ENCODE measurements at places on chromosomes 12 and 14. TPM values are rescaled to one million over a fixed set of nuclear protein-coding genes. Genes with fewer than 3 reads are reported as not detected.

STAC3 gene
- 1,199 TPM for total RNA-seq

SYNE2 gene
- 42.7 TPM for total RNA-seq

DNA sequence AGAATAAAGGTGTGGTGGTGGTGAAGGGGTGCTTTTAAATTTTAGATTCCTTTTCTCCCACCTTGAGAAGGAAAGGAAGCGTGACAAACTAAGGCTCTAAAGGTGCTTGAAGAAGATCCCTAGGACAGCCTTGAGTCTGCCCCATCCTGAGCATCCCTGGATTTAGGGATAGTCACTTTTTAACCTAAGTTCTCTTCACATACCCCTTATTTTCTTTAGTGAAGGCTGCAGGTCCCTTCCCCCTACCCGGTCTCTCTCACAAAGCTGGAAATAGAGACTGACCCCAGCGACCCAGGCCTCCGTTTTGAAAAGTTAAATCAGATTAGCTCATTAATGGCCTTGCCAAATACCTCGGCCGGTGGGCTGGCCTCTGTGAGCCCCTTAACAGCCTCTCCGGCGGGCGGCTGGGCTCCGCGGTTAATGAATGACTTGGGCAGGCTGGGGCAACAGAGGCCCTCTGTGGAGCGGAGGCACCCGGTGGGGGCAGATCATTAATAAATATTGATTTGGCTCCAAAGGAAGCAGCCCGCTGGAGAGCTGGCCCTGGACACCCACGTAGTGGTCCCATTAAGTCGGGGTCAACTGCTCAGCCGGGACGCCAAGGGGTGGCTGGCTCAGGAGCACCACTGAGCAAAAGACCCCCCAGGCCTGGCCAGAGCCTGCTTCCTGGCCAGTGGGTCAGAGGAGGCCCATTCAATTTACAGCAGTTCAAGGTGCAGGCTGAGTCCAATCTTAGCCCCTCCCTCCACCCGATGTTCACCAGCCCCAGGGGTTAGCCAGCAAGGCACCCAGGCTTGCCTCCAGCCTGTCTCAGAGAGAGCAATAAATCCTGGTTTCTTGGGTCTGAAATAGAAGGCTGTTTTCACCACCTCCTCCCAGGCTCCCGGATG is 31.8 kb downstream of the PAH start:
- no peaks in the 10 kb centered on the region for H3K36me3 ChIP-seq
- no peak overlapping the region for H3K4me3 ChIP-seq

SVOP gene
- not detected for total RNA-seq

- H3K27me3 ChIP-seq = no peaks in the 10 kb centered on the region
- H3K4me1 ChIP-seq = no peaks in the 10 kb centered on the region
- H3K27ac ChIP-seq = peak overlapping the region; percentile 58
These were observed 697 bp downstream of the ATP6V0A2 start for GRCh38 chr12:123712780-123713319.

CLEC4C gene
- not detected for total RNA-seq

- peaks cover 32% of the 10 kb centered on the region for H3K27me3 ChIP-seq
- H3K4me1 ChIP-seq = no peaks in the 10 kb centered on the region
- no peak overlapping the region for H3K27ac ChIP-seq
- H3K4me3 ChIP-seq = no peak overlapping the region
- no peak for DNase-seq
These were observed 343.7 kb upstream of the FKBP4 start for GRCh38 chr12:2451025-2451424.

ABCD2 gene
- total RNA-seq = 0.04 TPM

DNA sequence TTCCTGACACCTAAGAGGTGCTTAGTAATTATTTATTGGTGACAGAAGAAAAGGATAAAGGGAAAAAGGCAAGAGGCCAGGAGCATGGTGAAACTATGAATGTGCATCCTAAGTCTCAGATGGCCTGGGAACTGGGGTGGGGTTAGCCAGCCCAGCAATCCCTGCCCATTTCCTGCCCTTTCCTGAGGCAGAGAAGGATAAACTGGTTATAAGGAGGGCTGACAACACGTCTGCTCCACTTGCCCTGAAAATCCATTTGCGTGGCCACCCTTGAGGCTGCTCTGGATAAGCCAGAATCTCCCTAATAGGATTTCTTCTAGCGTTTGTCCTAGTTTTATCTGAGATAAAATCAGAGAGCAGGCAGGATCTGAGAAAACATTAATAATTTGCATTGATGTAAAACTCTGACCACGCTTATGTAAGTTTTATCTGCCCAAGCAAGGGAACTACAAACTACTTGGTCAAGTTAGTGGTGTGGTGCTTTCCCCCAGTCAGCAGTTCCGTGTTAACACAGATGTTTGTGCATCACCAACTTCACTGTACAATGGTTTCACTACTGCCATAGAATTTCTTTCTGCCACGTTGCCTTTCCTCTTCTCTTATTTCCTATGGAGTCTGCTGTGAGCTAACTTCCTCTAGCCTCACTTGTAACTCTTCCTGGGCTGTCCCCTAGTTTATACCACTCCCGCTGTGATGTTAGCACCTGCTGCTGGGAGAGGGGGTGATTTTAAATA is 392.7 kb downstream of the RPS29 start:
- no peaks in the 10 kb centered on the region for H3K4me1 ChIP-seq
- no peaks in the 10 kb centered on the region for H3K27me3 ChIP-seq
- no peak for DNase-seq
- no peaks in the 10 kb centered on the region for H3K36me3 ChIP-seq
- no peak overlapping the region for H3K27ac ChIP-seq
- no peak overlapping the region for H3K4me3 ChIP-seq

GRCh38 chr14:44979740-44980356 is 17.9 kb downstream of the TOGARAM1 start:
- no peak overlapping the region for H3K4me3 ChIP-seq
- H3K36me3 ChIP-seq = 0 out of 2 replicates have a peak, but pooled peaks cover 4% of the 10 kb centered on the region
- no peaks in the 10 kb centered on the region for H3K4me1 ChIP-seq
- H3K27me3 ChIP-seq = no peaks in the 10 kb centered on the region
- H3K27ac ChIP-seq = no peak overlapping the region

DNA sequence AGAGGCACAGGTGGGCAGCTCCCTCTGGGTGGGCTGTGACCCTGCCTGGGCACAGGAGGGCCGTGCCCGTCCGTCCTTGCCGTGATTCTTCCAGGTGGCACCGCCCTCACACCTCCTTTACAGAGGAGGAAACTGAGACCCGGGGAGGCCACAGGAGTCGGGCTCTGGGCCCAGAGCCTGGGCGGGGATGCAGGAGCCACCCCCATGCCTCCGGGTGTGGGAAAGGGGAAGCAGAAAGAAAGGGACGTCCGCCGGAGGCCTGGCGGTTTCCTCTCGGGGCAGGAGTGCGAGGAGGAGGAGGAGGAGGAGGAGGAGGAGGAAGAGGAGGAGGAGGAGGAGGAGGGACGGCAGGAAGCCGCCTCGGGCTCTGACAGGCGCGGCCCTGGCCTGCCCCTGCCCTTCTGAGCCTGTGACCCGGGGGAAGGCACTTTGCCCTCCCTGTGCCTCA is 23.0 kb downstream of the SH2B3 start:
- no peak for DNase-seq
- no peaks in the 10 kb centered on the region for H3K36me3 ChIP-seq
- H3K4me3 ChIP-seq = no peak overlapping the region
- no peaks in the 10 kb centered on the region for H3K4me1 ChIP-seq

TOMM20L gene
- not detected for total RNA-seq

DNA sequence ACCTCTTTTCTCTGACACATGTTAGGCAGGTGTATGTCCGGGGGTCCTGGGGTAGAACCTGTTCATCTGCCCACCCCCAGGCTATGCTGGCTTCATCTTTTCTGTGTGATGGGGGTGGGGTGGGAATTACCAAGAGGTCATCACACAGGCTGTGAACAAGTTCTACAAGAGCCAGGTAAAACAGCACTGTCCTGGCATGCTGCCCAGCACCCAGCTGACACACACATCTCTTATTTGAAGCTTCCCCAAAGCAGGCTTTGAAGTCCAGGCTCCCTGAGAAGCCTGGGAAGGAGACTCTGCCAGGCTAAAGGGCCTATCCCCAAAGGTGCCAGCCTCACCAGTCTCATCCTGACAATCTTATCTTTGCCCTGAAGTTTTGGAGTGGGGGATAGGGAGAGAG is 141.1 kb downstream of the ALG10 start:
- DNase-seq = no peak
- no peak overlapping the region for H3K27ac ChIP-seq
- no peaks in the 10 kb centered on the region for H3K36me3 ChIP-seq
- H3K4me1 ChIP-seq = no peaks in the 10 kb centered on the region

GRCh38 chr12:124750787-124751471 is 112.7 kb downstream of the SCARB1 start:
- H3K4me1 ChIP-seq = peaks cover 39% of the 10 kb centered on the region
- no peaks in the 10 kb centered on the region for H3K27me3 ChIP-seq
- peak; percentile 65 for DNase-seq
- H3K36me3 ChIP-seq = no peaks in the 10 kb centered on the region

CDKN3 gene
- total RNA-seq = 33.4 TPM

AHNAK2 gene
- total RNA-seq = 1.6 TPM

- no peak overlapping the region for H3K27ac ChIP-seq
- DNase-seq = no peak
- no peaks in the 10 kb centered on the region for H3K4me1 ChIP-seq
- H3K36me3 ChIP-seq = peaks cover 2% of the 10 kb centered on the region
- no peaks in the 10 kb centered on the region for H3K27me3 ChIP-seq
These were observed 13.2 kb downstream of the STK38L start for GRCh38 chr12:27257104-27257843.

- no peaks in the 10 kb centered on the region for H3K36me3 ChIP-seq
- H3K27ac ChIP-seq = no peak overlapping the region
These were observed 225.8 kb downstream of the CRADD start for GRCh38 chr12:93902736-93903562.

- H3K4me1 ChIP-seq = peaks cover 14% of the 10 kb centered on the region
- no peak overlapping the region for H3K4me3 ChIP-seq
- DNase-seq = no peak
- no peaks in the 10 kb centered on the region for H3K27me3 ChIP-seq
These were observed 6.8 kb downstream of the PRPH start for GRCh38 chr12:49301760-49302159.

DNA sequence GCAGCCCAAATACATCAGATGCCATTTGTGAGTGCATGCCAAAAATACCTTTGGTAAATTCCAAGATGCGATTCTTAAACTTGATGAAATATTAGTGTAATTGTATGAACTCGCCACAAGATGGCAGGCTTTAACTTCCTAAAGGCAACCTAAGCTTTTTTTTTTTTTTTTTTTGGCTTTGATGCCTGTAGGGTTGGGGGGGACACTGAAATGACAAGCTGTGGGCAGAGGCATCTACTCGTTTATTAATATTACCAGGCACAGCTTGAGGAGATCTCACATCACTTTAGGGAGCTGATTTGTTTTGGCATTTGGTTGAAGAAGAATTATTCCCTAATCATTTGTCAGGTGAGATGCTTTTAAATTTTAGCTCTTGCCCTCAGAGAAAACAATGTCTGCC is 126.7 kb upstream of the CCDC196 start:
- H3K27ac ChIP-seq = no peak overlapping the region
- DNase-seq = peak; percentile 14
- no peak overlapping the region for H3K4me3 ChIP-seq
- H3K27me3 ChIP-seq = no peaks in the 10 kb centered on the region
- no peaks in the 10 kb centered on the region for H3K4me1 ChIP-seq
- H3K36me3 ChIP-seq = no peaks in the 10 kb centered on the region

- H3K36me3 ChIP-seq = no peaks in the 10 kb centered on the region
- H3K4me3 ChIP-seq = no peak overlapping the region
- no peaks in the 10 kb centered on the region for H3K27me3 ChIP-seq
- no peaks in the 10 kb centered on the region for H3K4me1 ChIP-seq
- H3K27ac ChIP-seq = no peak overlapping the region
- DNase-seq = no peak
These were observed 66.6 kb upstream of the BICD1 start for GRCh38 chr12:32039917-32040575.

DNA sequence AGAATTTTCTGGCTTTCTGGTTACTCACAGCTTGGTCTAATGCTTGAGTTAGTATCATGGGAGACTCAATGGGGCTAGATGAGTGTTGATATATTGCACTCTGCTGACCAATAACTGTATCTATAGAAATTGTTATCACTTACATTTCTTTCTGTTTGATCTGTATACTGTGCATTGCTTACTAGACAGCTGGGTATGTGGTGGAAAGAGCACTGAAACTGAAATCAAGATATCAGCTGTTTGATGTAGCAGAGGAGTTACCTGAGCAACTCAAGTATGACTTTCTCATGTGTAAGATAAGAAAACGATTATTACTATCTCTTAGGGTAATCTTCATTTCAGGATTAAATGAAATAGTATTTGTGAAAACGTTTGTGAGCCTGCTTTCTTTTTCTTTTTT is 183.0 kb downstream of the SLC15A5 start:
- H3K27me3 ChIP-seq = no peaks in the 10 kb centered on the region
- H3K4me1 ChIP-seq = no peaks in the 10 kb centered on the region
- no peak overlapping the region for H3K27ac ChIP-seq
- H3K36me3 ChIP-seq = no peaks in the 10 kb centered on the region
- DNase-seq = no peak
- no peak overlapping the region for H3K4me3 ChIP-seq

NRXN3 gene
- 0.02 TPM for total RNA-seq

CLEC1A gene
- total RNA-seq = not detected

GRCh38 chr12:109461846-109462756 is 15.0 kb downstream of the KCTD10 start:
- H3K27ac ChIP-seq = peak overlapping the region; percentile 100
- no peak overlapping the region for H3K4me3 ChIP-seq
- DNase-seq = peak; percentile 87
- peaks cover 40% of the 10 kb centered on the region for H3K4me1 ChIP-seq

EIF2S3B gene
- 13.7 TPM for total RNA-seq

MYO1H gene
- total RNA-seq = not detected

DNA sequence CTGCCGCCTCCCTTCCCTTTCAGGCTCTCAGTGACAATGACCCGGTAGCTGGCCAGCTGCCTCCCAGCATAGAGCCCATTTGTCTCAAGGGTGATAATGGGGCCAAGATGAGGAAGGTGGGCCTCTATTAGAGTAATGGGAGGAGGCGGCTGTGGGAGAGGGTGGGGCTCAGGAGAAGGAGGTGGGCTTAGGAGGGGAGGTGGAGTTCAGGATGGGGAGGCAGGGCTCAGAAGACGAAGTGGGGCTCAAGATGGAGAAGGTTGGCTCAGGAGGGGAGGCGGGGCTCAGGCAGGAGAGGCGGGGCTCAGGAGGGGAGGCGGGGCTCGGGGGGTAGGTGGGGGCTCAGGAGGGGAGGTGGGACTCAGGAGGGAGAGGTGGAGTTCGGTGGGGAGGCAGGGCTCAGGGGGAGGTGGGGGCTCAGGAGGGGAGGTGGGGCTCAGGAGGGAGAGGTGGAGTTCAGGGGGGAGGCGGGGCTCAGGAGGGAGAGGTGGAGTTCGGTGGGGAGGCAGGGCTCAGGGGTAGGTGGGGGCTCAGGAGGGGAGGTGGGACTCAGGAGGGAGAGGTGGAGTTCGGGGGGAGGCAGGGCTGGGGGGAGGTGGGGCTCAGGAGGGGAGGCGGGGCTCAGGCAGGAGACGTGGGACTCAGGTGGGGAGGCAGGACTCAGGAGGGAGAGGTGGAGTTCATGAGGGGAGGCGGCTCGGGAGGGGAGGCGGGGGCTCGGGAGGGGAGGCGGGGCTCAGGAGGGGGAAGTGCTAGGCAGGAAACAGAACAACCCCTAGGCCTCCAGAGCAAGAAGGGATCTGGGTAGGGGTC is 36.8 kb downstream of the IQSEC3 start:
- no peak for DNase-seq
- no peaks in the 10 kb centered on the region for H3K36me3 ChIP-seq
- peaks cover 10% of the 10 kb centered on the region for H3K4me1 ChIP-seq
- H3K27me3 ChIP-seq = no peaks in the 10 kb centered on the region
- H3K4me3 ChIP-seq = no peak overlapping the region
- H3K27ac ChIP-seq = no peak overlapping the region

TAS2R31 gene
- 2.7 TPM for total RNA-seq

- no peaks in the 10 kb centered on the region for H3K36me3 ChIP-seq
- no peak overlapping the region for H3K4me3 ChIP-seq
- no peak for DNase-seq
- H3K27ac ChIP-seq = no peak overlapping the region
These were observed 42.1 kb downstream of the MGST1 start for GRCh38 chr12:16389594-16389993.

Measured in SJCRH30 (cell line).